ENCODE measurements at places on chromosomes 6 and 20.

GRCh38 chr6:130620338-130620781 lies 206.8 kb upstream of the SMLR1 start:
- no peak for DNase-seq

DNA sequence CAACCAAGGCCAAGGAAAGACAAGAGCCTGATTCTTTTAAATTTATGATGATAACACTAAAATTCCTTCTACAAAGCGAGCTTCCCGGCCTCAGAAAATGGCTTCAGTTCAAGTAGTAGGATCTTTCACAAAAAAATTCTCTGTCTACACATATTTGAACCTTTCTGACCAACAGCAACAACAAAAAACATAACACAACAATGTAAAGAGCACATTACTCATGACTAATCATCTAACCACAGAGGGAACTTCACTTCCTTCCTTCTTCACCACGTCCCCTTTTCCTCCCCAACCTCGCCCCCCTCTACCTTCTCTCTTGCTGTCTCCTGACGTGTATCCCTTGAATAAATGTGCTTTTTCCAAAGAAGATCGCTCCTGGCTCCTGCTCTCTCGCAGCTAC lies 228.2 kb downstream of the MYLK4 start:
- DNase-seq, result no peak

DNA sequence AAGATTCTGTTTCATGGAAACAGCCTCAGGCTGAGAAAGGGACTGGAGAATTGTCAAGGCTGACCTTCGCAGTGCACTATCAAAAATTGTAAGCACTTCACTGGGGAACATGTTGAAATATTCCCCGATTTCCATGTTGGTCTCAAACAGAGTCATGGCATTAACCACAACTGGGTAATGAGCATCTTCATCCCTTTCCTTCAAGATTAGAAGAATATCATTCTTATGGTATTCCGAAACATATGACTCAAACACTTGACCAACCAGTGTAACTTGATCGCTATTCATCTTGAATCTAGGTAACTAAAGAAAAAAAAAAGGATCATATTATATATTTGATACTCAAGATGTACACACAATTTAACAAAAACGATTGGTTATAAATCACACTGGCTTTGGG lies 3.5 kb downstream of the MCM9 start:
- DNase-seq, result no peak

GRCh38 chr6:41505122-41506049 lies 40.8 kb upstream of the FOXP4 start:
- DNase-seq, result no peak

- DNase-seq, result no peak
Observed at GRCh38 chr6:115271434-115271833, 789.3 kb downstream of the FRK start.

DNA sequence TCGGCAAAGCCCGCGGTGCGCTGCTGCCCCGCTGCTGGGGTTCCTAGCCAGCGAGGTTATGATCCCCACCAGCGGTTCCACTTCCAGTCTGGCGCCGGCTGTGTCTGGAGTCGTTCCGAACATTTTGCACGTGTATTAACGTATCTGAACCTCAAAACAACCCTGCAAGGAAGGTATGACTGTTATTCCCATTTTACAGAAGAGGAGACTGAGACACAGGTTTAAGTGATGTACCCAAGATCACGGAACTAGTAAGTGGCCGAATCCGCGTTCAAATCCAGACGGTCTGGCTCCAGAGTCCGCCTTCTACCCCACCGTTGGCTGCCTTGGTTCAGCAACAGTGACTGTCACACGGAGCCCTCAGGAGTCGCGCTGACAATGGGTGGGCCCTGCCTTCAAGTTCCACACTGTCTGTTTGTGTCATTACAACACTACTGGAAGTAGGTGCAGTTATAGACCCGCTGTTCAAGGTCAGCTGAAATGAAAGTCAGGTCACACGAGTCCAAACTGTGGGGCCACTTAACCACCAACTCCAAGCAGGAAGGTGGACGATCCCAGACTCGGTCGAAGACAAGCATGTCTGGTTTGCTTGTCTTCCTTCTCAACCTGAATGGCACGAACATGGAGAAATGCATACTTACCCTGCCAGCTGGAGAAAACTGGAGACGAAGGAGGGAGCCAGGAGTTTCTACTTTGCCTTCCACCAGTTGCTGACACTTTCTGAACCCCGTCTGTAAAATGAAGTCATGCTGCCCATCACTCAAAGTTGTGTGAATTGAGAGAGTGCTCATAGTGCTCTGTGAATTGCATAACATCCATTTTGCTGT lies 803 bp upstream of the SRXN1 start:
- DNase-seq, result no peak

DNA sequence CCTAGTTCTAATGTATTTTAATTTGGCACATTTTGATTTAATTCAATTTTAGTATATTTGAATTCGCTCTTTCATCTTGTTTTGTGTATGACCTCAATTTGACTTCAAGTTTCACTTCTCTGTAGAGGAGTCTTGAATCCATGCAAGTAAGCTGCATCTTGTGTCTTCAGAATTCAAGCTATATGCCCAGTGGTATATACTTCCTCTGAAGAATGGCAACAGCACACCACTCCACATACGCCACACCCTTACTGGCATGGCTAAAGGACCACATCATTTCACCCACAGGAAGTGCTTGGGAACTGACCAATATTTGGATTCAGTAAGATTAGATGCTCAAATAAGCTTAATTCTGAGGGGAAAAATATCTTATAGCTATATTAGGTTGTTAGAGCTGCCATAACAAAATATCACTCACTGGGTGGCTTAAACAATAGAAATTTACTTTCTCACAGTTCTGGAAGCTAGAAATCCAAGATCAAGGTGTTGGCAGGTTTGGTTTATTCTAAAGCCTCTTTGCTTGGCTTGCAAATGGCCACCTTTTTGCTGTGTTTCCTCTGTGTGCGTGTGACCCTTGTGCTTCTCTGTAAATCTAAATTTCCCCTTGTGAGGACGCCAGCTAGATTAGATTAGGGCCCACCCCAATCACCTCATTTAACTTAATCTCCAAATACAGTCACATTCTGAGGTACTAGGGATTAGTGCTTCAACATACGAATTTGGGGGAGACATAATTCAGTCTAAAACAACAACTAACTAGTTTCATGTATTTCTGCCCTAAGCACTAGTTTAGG lies 2.8 kb upstream of the ASF1A start:
- DNase-seq, result no peak

- DNase-seq, result no peak
Observed at GRCh38 chr6:38612143-38612965, 27.4 kb downstream of the BTBD9 start.

- no peak for DNase-seq
Observed at GRCh38 chr6:6479785-6480184, 108.7 kb upstream of the LY86 start.

DNA sequence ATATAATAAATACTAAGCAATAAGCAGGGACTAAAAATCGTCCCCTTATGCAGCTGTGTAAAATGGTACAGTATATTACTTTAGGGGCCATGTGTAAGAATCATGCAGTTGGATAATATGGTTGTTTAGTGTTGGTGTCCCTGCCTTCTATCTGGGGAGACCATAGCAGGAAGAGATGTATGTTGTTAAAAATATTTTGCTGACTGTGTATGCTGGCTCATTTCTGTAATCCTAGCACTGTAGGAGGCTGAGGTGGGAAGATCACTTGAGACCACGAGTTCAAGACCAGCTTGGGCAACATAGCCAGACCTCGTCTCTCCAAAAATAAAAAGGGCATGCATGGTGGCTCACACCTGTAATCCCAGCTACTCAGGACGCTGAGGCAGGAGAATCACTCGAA lies 5.6 kb downstream of the PANK2 start:
- DNase-seq, result no peak

DNA sequence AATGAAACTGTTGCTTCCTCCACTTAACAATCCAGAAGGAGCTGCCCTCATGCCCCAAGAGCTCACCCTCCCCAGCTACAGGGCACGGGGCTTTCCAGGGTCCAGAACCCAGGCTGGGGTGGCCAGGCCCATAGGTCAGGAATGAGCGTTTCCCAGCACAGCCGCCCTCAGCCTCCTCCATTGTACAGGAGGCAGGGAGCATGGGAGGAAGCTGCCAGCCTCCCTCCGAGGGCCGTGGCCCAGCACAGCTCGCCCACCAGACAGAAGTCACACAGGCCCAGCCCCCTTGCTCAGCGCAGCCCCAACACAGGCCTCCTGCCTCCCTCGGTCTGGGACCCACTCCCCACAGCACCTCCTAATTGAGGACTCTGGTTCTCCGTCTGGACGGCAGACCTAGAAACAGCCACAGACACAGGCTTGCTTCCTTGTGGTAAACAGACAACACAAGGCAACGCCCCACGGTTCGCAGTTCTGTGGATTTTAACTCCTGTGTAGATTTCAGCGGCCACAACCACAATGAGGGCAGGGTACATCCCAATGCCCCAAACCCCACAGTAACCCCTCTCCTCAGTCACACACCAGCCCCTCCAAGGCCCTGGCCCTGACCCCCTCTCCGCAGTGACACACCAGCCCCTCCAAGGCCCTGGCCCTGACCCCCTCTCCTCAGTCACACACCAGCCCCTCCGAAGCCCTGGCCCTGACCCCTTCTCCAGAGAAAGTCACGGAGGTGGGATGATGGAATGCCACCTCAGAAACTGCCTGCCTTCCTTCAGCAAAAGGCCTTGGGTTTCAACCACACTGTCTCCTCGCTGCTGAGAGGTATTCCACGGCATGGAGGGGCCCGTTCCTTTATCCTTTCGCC lies 173.5 kb downstream of the DLL1 start:
- peak; percentile 5 for DNase-seq

DNA sequence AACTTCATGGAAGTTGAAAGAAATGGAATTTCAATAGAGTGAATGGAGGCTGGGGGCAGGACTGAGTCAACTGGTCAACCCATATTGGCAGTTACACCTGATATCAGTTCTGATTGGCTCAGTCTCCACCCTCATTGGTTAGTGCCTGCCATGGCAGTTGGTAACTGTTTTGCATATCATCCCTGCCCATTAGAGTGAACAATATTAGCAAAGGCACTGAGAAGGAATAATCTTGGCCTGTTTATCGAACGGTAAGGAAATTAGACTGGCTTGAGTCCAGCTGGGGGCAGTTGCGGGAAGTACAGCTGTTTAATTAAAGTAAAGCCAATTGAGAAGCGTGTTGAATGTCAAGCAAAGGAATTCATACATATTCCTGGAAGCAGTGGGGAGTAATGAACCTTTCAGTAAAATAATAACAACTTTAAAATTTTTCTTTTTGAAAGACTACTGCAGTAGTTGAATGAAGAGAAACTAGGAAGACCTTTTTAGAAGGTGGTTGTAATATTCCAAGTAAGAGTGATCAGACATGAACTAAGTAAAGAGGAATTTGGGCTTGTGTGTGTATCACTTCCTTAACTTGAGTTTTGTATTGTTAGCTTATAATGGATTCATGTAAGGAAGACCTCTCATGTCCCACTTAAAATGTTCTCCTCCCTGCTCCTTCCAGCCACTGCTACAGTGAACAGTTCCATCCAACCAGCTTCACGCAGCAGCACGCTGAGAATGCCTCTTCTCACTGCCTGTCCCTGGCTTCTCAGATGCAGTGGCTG lies 17.2 kb upstream of the FAM50B start:
- DNase-seq, result no peak

- DNase-seq, result no peak
Observed at GRCh38 chr6:155325700-155326516, 11.6 kb upstream of the TFB1M start.

DNA sequence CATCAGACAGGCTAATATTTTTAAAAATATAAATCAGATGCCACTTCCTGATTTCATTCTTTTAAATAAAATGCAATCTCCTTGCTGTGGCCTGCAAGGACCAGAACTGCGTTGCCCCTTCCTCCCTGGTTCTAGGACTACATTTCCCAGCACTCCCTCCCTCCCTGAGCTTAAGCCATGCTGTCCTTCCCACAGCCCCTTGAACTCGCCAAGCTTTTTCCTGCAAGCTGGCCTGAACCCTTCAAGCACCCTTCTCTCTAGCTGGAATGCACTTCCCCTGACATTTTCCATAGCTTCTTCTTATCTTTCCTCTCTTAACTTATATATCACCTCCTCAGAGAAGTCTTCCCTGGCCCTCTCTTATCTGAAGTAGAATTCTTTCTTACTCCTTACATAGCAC lies 6.1 kb upstream of the DOK5 start:
- no peak for DNase-seq

DNA sequence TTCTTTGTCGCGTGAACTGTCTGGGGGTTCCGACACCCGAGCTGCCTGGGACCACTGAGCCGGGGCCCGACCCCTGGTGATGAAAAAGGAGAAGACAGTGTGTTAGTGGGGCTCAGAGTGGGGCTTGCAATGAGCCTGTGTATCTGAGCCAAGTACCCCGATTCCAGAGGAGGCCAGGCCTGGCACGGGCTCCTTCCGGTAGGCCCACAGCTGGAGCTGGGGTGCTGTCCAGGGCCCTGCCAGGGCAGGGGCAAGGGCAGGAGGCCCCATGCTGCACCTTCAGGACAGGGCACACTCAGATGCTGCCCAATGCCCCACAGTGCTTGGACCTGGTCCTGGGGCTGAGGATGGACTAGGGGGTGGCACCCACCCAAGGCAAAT lies 89.4 kb downstream of the TAF4 start:
- no peak for DNase-seq

GRCh38 chr20:47315339-47316056 lies 41.0 kb downstream of the ZMYND8 start:
- DNase-seq, result no peak

DNA sequence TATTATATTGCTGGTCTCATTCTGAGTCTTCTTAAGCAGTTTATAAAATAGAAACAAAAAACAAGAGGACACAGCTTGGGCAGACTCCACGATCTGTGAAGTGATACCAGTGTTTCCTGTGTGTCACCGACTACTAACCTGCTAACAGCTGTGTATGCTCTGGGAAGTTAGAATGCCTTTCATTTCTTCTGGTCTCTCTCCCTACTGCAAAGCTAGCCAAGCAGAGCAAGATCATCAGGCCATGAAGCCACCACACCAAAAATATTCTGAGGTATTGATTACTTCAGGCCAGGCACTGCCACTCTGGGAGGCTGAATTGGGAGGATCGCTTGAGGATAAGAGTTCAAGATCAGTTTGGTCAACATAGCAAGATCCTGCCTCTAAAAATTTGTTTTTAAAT lies 46.9 kb upstream of the SMIM29 start:
- DNase-seq, result no peak

- no peak for DNase-seq
Observed at GRCh38 chr20:48620154-48620506, 207.7 kb downstream of the PREX1 start.

- no peak for DNase-seq
Observed at GRCh38 chr20:56431471-56431870, 19.4 kb downstream of the CASS4 start.

DNA sequence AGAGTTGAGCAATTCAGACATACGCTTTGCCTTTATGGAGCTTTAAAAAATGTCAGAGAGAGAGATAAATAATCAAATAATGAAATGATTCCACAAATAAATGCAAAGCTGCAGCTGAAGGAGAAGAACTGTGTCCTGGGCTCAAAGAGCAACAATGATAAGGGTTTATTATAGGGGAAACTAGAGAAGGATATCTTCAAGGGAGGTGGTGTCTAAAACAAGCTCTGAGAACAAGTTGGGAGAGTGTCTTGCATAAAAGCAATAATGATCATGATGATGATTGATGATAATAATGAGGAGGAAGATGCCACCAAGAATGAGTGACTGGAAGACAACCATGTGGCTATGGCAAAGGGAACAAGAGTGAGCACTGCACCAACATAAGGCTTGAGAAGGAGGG lies 164.3 kb downstream of the KIF16B start:
- DNase-seq, result no peak

All from activated CD4-positive, alpha-beta T cell treated with anti-CD3 and anti-CD28 coated beads for 1 hour (primary cell).